RWPE1 (cell line): ENCODE measurements at places on chromosomes 6 and 20.

- peak; percentile 42 for DNase-seq
Measured at GRCh38 chr6:5670811-5671561, 335.7 kb downstream of the NRN1 start.

- DNase-seq = no peak
Measured at GRCh38 chr20:3208786-3209256, 477 bp upstream of the ITPA start.

DNA sequence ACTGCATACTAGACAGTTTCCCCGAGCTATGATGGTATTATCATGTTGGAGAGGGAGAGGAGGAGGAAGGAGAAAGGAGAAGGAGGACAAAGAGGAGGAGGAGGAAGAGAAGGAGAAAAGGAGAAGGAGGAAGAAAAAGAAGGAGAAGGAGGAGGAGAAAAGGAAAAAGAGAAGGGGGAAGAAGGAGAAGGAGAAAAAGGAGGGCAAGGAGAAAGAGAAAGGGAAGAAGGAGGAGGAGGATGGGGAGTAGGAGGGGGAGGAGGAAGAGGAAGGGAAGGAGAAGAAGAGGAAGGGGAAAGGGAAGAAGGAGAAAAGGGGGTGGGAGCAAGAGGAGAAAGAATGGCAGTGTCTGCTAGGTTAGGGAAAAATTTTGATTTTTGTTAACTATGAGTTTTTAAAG is 35.1 kb upstream of the PRELID3B start:
- no peak for DNase-seq

GRCh38 chr6:150895928-150896632 is 30.6 kb downstream of the MTHFD1L start:
- DNase-seq = no peak

DNA sequence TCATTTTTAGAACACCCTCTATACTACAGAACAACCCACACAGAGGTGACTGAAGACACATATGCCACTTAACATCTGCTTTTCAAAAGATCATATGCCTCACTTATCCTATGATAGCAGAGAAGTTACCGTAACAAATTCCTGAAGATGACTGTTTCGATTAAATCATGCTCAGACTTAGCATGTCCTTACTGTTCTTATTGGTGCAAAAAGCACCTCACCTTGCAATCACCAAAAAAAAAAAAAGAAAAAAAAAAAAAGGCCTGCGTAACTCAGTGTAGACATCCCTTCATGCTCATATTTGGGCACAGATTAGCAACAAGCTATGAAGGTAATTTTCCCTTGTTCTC is 17.7 kb upstream of the DST start:
- peak; percentile 59 for DNase-seq

GRCh38 chr6:87293526-87293925 is 28.9 kb upstream of the SMIM8 start:
- DNase-seq = peak; percentile 20

- no peak for DNase-seq
Measured at GRCh38 chr6:106142876-106143431, 56.8 kb downstream of the PRDM1 start.

GRCh38 chr6:128158496-128158895 is 257.6 kb upstream of the THEMIS start:
- DNase-seq = no peak

- DNase-seq = no peak
Measured at GRCh38 chr6:137235686-137236085, 16.5 kb upstream of the IFNGR1 start.

GRCh38 chr6:37704923-37705238 is 7.2 kb upstream of the MDGA1 start:
- no peak for DNase-seq

GRCh38 chr6:42877695-42878094 is 1.7 kb upstream of the RPL7L1 start:
- DNase-seq = no peak

DNA sequence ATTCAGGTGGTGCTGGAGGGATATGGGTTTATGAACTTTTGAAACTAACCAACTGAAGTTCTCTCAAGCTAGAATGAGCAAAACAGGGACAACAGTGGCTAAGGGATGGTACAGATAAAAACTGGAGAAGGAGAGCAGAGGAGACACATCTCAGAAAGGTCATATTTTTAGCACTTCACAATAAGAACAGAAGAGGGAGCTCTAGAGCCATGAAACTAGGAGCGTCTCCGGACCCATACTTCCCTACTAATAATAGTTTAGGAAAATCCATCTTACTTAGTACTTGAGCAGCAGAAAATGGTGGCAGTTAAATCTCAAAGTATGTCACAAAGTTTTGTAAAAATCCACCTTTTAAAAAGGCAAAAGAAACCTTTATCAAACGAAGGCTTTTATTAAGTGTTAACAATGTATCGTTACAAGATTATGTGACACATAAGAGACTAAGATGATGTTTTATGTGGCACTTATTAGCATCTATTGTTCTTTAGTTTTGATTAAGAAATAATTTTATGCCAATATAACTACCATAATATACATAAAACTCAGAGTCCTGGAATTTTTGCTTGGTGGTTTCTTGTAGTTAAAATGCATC is 278.6 kb downstream of the TBC1D32 start:
- peak; percentile 42 for DNase-seq

DNA sequence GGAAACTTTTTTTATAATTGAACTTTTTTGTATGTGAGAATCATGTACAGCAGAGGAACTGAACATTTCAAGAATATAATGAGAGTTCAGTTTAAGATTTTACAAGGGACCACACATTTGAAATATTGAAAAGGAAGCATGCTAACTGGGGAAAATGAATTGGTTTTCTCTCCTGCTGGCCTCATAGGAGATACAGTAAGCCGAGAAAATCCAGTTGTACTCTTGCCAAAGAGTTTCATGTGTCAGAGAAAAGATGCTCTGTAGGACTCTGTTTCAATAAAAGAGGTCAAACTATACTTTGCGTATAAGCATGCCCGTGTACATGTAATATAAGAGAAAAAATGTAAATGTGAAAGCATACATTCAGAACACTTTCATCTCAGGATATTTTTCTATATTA is 393.5 kb upstream of the NRSN1 start:
- DNase-seq = no peak
